Stomach (tissue), 19 donors: ENCODE measurements at places on chromosomes 2 and 18. TPM values are rescaled to one million over a fixed set of nuclear protein-coding genes. Genes with fewer than 3 reads are reported as not detected.

- no peak for DNase-seq
Measured at GRCh38 chr2:32264422-32265105, at the start of gene NLRC4. Gene NLRC4, minus strand, starts transcription at chr2:32264886. Its CDS starts 8,111 bp downstream, at chr2:32256775.

DSC2 gene
- polyA plus RNA-seq, result 7.9 TPM

DNA sequence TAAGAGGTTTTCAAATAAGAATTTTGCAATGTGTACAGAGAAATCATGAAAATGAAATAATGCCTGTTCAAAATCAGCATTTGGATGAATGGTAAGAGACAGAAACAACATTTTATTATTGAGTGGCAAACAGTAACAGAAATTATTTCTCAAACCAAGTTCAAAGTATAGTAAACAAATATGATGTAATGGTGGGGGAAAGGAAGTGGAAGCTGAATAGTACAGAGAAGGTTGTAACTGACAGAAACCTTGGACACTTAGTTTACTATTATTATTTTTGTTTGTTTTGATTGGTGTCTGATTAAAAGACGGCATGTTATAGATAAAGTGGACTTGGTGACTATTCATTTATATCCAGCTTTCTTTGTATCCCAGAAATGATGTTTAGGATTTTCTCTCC, 1637.4 kb upstream of the ACVR2A start:
- no peak for DNase-seq

DNA sequence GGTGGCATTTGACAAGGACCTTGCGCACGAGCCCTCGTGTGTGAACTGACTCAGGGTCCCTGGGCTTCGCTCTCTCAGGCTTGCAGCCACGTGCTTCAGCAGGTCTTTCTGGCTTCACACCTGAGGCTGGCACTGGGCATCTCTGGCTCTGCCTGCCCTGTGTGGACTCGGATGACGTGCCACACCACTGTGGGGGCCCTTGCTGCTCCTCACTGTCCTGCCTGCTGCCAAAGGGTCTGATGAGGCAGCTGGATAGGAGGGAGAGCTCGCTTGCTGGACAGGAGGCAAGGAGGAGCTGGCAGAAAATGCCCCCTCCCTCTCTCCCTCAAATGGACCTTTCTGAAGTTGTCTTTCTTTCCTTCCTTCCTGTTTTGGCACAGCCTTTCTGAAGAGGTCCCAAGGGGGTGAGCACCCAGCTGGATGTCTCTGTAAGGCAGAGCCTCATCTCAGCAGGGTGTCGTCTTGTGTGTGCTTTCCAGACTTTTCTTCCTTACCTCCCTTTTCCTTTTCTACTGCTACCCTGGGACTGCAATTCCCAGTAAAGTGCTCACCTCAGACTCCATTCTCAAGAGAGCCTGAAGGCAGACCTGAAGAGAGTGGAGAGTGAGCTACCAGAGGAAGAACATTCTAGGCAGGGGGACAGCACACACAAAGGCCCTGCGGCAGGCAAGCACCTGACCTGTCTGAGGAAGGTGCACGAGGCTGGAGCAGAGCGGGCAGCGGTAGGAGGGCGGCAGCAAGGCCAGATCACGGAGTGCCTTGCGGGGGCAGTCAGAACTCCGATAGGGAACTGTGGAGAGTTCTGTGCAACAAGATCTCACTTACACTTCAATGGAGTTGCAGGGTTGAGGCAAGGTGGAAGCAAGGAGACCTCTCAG, 5.3 kb downstream of the PER2 start:
- DNase-seq, result no peak

DNA sequence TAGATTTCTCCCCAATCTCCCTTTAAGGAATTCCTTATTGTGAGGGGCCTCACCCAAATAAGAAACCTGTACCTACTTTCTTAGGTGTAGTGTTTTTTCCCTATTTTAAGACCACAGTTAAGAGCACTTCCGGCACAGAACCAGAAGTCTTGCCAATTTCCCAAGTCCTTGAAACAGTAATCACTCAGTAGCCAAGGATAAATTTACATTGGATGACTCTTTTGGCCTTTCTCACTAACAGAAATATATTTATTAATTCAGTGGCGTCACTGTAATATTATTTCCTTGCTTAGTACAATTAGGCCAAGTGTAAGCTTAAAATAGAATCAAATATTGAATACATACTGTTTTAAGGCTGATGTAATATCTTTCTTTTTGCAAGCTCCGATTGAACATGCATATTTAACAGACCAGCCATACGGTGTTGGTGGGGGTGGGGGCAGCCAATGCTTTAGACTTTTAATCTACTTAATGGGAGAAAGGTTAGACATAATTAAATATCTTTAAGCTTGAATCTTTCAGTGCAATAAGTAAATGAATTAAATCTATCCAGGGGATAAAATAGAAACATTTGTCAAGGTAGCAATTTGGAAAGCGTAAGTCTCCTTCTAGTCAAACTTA, 50.8 kb upstream of the ITGA6 start:
- peak; percentile 49 for DNase-seq

RPRM gene
- polyA plus RNA-seq, result 7.8 TPM

DNA sequence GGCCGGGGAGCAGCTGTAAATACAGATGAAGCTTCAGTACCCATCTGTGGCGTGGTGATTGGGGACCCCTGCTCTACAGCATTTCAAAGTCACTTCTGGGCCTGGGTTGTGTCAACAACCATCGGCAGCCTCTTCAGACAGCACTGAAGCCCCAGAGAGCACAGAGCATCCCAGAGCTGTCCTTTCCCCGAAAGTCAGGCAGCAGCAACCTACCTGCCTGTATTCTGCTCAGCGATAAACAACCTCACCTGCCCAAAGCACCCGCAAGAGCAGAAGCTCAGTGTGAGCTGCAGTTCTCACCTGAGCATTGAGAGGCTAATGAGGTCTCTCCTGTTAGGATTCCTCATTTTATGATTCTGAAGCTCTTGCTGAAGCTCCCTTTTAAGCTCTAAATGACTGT, 19.3 kb downstream of the TRABD2A start:
- no peak for DNase-seq

VAMP8 gene
- 568 TPM for polyA plus RNA-seq

DNA sequence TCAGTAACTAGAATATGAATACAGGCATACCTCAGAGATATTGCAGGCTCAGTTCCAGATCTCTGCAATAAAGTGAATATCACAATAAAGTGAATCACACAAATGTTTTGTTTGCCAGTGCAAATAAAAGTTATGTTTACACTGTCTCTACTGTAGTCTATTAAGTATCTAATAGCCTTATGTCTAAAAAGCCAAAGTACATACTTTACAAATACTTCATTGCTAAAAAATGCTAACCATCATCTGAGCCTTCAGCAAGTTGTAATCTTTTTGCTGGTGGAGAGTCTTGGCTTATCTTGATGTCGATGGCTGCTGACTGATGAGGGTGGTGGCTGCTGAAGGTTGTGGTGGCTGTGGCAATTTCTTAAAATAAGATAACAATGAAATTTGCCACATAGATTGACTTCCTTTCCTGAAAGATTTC, 159.4 kb downstream of the MYO1B start:
- DNase-seq, result no peak

C2orf74 gene
- polyA plus RNA-seq, result 15.8 TPM
